ENCODE measurements at places on chromosomes 1 and 21.

GRCh38 chr1:96048572-96049212 lies 672.9 kb upstream of the PTBP2 start:
- peak; percentile 66 for DNase-seq

DNA sequence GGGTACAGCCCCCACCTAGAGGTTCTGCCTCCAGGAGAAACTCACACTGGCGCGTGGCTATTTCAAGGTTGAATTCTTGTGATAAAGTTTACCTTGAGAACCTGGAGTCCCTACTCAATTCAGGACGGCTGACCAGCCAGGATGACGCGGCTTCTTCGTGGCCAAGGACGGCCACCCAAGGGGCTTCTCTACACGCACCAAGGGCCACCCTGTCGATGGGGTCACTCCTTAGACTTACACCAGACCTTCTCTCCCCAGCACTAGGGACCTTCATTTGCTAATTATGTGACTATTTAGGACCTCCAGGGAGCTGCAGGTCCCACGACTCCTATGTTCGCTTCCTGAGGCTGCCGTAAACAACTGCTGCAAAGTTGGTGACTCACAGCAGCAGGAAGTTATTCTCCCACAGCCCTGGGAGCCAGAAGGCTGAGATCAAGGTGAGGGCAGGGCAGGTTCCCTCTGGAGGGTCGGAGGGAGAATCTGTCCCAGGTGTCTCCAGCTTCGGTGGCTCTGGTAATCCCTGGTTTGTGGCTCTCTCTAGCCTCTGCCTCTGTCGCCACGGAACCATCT lies 135.9 kb downstream of the NPHP4 start:
- DNase-seq = peak; percentile 16

DNA sequence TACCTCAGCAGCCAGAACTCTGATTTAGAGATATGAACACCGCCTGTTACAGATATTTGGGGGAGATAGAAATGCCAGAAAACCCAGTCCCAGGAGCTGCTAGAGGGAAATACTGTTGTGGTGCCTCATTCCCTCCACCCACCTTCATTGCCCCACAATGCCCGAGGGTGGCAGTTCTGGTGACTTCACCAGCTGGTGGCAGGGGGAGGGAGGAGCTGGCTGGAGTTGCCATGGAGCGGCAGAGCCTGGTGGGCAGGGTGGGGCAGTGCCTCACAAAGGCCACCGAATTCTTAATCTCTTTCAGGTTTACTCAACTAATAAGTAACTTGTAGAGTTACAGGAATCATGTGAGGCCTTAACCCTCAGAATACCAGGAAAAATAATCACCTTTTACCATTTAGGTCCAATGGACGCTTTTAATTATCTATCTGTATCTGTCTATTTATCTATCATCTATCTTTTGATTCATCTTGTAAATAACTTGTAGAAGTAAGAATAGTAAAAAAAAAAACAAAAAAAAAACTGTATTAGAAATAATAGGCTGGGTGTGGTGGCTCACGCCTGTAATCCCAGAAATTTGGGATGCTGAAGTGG lies 11.7 kb upstream of the S100A11 start:
- peak; percentile 99 for DNase-seq

GRCh38 chr1:155952505-155952890 lies 11.1 kb downstream of the RXFP4 start:
- DNase-seq = no peak

DNA sequence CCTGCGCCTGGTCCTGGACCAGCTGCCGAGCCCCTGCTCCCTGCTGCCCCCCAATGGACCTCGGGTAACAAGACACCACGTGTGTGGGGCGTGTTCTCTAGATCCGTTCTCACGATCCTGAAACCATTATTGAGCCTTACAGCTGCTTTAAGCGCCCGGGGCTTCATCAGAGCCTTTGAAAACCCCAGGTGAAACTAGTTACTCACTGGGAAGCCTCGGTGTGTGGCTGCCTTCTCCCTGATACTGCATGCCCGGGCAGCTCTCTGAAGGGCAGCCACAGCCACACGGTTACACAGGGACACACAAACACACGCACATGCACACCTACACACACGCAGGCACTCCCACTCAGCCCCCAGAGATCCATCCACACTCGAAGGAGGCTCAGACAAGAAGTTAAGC lies 5.3 kb downstream of the HES2 start:
- DNase-seq = peak; percentile 100

- no peak for DNase-seq
Observed at GRCh38 chr1:75901371-75901770, 30.8 kb downstream of the ASB17 start.

- no peak for DNase-seq
Observed at GRCh38 chr1:97033949-97034348, 312.4 kb downstream of the PTBP2 start.

DNA sequence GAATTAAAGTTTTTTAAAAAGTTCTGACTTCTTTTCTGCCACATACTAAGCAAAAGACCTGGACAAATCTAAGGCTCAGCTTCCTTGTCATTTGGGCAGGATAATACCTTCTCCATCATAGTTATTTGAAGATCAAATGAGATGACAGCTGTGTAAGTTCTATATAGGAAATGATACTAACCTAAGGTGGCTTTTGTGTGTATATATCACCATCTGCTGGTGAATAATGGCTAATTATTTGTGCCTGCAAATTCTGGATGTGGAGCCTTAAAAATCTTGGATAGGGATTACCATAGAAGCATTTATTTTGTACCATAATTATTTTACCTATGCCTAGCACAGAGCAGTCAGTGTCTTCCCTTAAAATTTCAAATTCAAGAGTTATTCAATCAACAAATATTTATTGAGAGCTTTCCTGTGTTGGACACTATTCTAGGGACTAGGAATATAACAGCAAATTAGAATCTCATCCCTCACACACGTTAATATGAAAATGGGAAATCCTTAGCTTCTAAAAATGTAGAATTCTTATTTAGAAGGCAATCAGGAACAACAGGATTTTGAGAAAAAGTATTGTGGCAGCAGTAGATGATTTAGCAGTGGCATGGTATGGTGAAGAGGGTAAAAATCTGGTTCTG lies 89.8 kb downstream of the TMEM200B start:
- DNase-seq = peak; percentile 59

GRCh38 chr1:15384301-15384901 lies 25.3 kb upstream of the EFHD2 start:
- no peak for DNase-seq

- DNase-seq = no peak
Observed at GRCh38 chr1:2832506-2833453, 31.3 kb upstream of the TTC34 start.

DNA sequence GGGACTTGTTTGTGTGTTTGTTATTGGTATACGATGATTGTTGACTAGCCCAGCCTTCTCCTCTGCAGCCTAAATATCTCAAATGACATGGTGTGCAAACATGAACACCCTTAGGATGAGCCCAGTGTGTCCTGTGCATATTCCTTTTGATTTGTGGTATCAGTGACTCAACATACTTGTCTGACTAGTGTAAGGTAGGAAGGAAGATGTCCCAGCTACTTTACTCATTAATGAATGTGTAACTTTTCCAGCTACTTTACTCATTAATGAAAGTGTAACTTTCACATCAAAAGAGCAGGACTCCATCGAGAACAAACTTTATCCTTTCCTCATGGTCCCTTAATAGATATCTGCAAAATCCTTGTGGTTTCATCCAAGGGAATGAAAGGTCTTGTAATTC lies 2.7 kb upstream of the ZNF692 start:
- peak; percentile 35 for DNase-seq

- DNase-seq = no peak
Observed at GRCh38 chr1:117564227-117565075, 41.4 kb upstream of the TENT5C start.

DNA sequence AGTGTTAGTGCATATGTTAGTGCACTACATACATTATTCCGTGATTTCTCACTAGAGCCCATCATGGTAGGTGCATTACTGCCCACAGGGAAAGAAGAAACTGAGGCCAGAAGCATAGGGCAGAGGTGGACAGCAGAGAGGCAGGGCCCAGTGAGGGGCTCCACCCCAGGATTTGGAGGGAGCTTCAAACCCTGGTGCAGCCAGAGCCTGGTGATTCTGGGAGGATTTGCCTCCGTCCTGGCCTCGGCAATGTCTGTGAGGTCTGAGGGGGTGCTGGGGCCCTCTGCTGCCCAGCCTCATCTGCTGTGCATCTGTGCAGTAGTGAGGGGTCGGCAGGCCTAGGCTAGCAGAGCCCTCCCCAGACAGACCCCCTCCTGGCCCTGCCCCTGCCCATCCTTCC lies 22.8 kb downstream of the PPFIA4 start:
- DNase-seq = no peak

DNA sequence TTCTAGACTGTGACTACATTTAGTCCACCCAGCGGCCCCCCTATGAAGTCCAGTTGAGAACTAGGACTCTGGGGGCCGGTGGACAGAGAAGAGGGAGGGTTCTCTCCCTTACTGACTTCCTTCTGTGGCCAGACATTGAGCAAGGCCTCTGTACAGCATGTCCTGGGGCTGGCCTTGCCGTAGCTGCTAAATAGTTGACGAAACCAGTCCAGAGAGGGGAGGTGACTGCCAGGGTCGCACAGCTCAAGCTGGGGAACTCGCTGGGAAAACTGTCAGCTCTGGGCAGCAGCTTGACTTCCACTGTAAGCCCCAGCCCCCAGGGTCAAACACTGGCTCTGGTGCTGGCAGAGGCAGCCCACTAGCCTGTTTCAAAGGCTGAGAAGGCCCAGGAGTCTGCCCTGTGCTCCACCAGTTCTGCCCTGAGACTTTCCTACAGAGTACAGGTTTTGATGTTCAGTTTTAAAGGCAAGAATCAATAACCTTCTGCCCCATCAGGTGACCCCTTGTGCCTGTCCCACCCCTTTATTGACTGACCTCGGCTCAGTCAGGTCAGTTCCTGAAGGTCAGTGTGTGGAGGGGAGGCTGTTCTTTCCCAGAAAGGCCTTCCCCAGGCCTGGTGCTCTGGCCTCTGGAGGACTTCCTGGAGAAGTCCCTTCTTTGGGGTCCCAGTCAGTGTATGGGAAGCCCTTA lies 14.1 kb downstream of the PCSK9 start:
- DNase-seq = no peak

GRCh38 chr1:78095593-78095992 lies 49.8 kb downstream of the GIPC2 start:
- DNase-seq = peak; percentile 80

DNA sequence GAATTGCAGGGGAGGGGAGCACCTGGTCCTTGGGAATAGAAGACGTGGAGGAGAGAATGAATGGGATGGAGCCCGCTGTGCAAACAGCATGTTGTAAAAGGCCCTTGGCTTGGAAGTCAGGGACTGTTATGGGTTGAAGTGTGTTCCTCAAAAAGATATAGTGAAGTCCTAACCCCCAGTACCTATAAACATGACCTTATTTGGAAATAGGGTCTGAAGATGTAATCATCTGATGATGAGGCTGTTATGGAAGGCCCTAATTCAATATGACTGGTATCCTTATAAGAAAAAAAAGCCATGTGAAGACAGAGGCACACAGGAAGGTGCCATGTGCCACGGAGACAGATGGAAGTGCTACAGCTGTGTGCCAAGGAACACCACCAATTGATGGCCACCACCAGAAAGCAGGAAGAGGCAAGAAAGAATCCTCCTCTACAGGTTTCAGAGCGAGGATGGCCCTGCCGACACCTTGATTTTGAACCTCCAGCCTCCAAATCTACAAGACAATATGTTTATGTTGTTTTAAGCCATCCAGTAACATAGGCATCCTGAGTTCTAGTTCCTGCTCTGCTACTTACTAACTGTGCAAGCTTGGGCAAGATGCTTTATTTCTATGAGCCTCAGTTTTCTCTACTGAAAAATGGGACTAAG lies 51.2 kb downstream of the LRRN2 start:
- no peak for DNase-seq

GRCh38 chr1:113375878-113376277 lies 14.4 kb upstream of the MAGI3 start:
- DNase-seq = no peak

GRCh38 chr1:205590457-205590768 lies 41.4 kb downstream of the ELK4 start:
- DNase-seq = no peak

GRCh38 chr1:226110249-226111097 lies 48.0 kb downstream of the H3-3A start:
- peak; percentile 37 for DNase-seq

DNA sequence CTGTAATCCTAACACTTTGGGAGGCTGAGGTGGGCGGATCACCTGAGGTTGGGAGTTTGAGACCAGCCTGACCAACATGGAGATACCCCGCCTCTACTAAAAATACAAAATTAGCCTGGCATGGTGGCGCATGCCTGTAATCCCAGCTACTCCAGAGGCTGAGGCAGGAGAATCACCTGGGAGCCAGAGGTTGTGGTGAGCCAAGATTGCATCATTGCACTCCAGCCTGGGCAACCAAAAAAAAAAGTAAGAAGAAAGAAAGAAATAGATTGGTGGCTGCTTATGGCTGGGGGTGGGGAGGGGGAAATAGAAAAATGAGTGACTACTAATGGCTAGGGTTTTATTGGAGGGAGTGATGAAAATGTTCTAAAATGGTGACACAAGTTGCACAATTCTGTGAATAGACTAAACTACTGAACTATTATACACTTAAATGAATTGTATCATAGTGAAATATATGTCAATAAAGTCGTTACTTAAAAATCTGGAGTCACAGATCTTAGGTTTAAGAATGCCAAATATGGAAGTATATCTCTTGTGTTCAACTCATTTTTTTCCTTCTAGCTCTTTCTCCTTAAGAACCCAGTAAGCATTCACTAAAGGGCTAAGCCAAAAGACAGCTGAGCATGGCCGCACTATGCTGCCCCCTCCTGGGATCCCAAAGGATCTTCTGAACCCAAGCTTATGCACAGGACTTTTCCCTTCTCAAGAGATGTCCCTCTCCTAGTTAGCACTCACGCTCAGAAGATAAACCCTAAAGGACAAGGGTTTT lies 3.2 kb upstream of the NPL start:
- peak; percentile 74 for DNase-seq
